ENCODE measurements at places on chromosomes 5 and 9.

DNA sequence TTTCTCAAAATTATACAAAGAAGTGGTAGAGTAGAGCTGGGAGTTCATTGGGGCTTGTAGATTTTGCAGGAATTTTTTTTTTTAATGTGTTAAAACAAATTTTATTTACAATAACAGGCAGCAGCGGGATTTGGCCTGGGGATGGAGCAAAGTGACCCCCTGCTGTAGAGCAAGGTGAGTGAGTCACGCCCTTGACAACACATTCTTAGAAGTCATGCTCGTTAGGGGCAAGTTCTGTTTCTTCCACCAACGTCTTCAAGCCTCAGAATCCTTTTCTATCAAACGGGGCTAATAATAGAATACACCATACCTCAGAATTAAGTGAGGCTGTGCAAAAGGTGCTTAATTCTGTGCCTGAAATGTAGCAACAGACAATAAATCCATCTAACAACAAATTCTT, 1.1 kb upstream of the ANKDD1B start:
- no peak for DNase-seq

DNA sequence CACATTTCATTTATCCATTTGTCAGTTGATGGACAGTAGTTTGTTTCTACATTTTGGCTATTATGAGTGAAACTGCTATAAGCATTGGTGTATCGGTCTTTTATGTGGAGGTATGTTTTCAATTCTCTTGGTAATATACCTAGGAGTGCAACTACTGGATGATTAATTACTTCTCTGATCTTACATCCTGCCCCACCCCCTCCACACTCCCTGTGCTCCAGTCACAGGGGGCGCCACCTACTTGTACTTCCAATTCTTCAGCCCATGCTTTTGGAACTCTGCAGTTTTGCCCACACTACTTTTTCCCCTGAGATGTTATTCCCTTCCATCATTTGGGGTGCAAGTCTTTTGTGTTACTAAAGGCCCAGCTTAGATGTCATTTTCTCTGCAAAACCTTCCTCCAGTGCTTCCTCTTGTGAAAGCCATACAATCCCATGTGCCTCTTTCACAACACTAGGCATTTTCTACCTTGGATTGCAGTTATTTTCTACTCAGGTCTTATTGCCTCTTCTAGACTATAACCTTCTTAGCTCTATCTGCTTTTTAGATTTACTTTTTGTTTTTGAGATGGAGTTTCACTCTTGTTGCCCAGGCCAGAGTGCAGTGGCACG, 42.1 kb downstream of the SEC61B start:
- DNase-seq, result no peak

- DNase-seq, result no peak
Observed at GRCh38 chr5:14944996-14945395, 73.4 kb upstream of the ANKH start.

DNA sequence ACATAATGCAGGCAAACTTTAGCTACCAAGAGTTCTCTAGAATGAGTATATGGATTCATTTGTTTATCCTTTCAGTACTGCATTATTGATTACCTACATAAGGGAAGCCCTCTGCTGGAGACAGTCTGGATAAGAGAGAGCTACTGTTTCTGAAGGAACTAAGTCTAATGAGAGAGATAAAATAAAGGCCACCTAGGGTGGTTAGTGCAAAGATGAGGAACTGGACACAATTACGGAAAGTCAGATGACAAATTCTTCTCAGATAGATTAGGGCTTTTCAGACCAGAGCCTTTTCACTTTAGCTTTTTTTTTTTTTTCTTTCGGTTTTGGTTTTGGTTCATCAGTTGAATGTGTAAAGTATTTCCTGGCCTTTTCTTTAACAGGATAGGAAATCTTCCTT, 31.3 kb downstream of the ISOC1 start:
- no peak for DNase-seq

DNA sequence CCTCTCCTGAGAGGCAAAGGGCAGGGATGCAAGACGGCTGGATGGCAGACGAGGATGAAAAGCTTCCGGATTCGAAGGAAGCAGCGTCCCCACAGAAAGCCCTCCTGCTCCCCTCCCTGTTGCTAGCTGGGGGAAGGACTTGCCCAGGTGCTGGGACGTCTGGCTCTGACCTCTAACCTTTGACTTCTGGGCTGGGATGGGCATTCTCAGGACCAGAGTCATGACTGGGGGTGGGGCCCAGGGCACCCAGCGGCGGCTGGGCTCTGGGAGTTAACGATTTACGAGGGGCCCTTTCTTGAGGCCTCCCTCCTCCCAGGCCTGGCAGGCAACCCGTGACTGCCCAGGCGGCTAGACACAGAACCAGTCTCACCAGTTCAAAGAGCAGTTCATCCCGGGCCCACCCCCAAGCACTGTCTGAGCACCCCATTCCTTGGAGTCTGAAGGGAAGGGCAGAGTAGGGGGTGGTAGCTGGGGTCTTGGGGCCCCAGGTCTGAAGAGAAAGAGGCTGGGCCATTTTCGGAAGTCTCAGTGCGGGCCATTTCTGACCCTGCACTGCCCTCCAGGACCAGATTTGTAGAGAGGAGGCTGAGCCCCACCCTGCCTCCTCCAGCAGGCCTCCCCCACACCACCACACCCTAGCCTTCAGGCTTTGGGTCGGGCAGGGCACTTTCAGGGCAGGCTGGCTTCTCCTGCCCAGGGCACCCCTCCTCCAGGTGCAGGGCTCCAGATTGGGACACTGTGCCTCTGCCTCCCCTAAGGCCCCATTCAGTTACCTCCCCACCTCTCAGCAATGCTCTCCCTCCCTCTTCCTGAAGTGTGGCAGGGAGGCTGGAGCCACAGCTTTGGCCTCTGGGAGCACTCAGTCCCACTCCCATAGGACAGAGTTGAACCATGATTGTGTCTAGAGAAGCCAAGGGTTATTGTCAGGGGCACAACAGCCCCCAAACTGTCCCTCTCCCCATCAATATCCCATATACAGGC, 5.0 kb upstream of the CXXC5 start:
- no peak for DNase-seq

DNA sequence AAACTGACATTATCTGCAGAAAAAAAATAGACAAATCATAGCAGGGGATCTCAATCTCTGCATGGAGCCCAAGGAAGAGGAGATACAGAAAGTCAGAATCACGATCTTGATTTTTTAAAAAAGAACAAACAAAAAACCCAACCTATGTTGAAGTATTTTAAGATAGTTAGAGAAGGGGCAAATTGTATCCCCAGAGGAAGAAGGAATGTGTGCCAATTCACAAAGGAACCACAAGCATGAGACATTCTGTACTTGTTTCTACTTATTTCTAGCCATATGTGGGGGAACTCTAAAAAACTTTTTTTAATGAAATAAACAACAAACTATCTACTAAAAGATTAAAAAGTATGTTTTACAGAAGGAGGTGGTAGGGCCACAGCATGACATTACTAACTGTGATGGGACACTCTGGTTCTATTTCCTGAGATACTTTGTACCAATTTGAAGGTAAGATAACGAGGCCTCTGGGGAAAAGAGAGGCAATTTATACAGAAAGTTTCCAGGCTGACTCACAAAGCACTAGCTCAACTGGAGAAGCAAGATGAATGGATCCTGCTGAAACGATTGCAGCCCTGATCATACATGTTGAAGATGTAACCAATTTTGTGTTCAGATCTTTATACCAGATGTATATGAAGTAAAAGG, 22.5 kb downstream of the RANBP3L start:
- no peak for DNase-seq

- no peak for DNase-seq
Observed at GRCh38 chr9:105541838-105542237, 16.1 kb upstream of the FKTN start.

- no peak for DNase-seq
Observed at GRCh38 chr5:127840198-127840524, 137.0 kb downstream of the CCDC192 start.

DNA sequence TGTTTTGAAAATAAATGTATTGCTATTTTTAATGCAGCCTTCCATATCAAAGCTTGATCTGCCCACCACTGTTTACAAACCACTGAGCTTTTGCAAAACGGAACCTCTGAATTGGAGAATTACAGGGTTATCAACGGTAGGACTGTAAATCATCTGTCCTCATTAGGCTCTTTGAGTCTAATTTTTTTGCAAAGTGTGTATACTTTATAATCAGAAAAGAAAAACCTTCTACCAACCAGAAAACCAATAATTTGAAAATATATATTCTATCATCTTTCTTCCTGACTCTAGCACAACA, 6.8 kb upstream of the SLC2A8 start:
- no peak for DNase-seq

GRCh38 chr9:1910269-1910811, 104.8 kb upstream of the SMARCA2 start:
- DNase-seq, result no peak

DNA sequence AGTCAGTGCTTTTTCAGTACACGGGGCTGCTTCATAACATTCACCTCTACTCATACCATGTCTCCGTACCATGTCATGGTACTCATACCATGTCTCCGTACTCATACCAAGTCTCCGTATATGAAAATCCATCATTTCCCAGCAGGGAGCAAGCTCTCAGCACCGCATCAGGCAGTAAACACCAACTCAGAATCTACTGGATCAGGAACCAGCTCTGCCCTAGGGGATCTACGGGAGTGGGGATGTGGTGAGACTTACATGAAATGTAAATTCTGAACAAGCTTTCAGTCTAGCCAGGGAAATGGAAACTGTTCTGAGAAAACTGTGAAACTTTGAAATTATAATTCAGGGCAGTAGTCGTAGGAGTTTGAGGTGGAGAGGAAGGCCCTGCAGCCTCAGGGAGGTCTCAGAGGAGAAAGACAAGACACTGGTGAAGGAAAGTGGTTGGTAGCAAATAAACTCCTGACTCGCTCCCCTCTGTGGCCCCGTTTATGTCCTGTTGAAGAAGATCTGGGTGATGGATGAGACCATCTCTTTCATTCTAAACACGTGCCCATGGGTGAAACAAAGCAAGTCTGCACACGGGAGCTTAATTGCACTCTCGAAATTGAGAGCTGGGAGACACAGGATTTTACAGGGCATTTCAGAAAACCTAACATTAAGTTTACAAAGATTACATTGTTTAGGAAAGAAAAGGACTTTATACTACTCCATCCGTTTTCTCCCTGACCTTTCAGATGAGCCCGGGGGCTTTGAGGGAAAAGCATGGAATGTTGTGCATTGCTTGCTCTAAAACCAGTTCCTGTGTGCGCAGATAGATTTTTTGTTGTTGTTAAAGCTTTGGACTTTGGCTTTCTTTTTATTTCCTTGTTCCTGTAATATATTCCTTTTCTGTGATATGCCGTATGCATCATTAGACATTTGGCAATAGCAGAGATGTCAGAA, 26.8 kb downstream of the ACTBL2 start:
- DNase-seq, result no peak

- no peak for DNase-seq
Observed at GRCh38 chr9:75010570-75010969, 17.5 kb downstream of the CARNMT1 start.

GRCh38 chr5:175483337-175483736, 5.0 kb downstream of the SFXN1 start:
- no peak for DNase-seq

DNA sequence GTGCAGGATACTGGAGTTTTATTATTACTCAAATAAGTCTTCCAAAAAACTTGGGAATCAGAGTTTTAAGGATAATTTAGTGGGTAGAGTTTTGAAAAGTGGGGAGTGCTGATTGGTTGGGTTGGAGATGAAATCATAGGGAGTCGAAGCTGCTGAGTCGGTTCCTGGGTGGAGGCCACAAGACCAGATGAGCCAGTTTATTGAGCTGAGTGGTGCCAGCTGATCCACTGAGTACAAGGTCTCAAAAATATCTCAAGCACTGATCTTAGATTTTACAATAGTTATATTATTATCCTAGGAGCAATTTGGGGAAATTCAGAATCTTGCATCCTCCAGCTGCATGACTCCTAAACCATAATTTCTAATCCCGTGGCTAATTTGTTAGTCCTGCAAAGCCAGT, 804.9 kb upstream of the SEMA6A start:
- DNase-seq, result no peak

- DNase-seq, result no peak
Observed at GRCh38 chr5:81726297-81726696, 24.6 kb downstream of the SSBP2 start.

Data from stimulated activated CD4-positive, alpha-beta T cell treated with anti-CD3 and anti-CD28 coated beads, TNF-alpha, amount 100 ng/mL, for 4 hours (primary cell).